Foreskin keratinocyte (primary cell): ENCODE measurements at places on chromosomes 11 and 22. TPM values are rescaled to one million over a fixed set of nuclear protein-coding genes. Genes with fewer than 3 reads are reported as not detected.

GRCh38 chr11:102244681-102245409 is 72.4 kb upstream of the BIRC3 start:
- peak; percentile 67 for DNase-seq

- no peak for DNase-seq
Measured at GRCh38 chr11:65169164-65169641, 830 bp upstream of the SPDYC start.

DNA sequence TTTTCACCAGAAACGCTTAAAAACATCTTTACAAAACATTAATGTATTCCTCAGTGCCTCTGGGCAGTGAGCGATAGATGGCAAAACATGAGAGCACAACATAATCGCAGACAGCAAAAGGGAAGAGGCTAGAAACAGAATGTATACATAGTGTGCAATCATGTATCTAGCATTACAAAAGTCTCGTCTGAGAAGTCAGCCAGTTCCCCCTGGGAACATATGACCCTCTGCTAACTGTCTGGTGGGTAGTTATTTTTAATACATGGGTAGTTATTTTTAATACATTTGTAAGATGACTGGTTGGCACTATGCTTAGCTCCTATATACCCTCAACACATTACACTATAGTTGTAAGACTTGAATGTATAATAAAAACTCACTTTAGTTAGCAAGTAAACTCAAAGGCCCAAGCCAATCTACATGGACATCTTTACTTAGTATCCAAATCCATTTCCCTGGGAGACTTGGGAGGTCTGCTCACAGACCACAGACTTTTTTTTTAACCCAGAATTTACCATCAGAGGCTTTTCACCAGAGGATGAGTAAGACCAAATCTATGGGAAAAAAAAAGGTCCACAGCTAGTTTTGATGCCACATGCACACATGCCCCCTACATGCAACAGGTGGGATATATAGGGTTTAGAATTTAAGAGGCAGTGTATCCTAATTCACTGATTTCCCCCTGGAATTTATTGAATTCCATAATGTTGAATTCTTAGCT is 71.7 kb downstream of the AMBRA1 start:
- DNase-seq = no peak

DNA sequence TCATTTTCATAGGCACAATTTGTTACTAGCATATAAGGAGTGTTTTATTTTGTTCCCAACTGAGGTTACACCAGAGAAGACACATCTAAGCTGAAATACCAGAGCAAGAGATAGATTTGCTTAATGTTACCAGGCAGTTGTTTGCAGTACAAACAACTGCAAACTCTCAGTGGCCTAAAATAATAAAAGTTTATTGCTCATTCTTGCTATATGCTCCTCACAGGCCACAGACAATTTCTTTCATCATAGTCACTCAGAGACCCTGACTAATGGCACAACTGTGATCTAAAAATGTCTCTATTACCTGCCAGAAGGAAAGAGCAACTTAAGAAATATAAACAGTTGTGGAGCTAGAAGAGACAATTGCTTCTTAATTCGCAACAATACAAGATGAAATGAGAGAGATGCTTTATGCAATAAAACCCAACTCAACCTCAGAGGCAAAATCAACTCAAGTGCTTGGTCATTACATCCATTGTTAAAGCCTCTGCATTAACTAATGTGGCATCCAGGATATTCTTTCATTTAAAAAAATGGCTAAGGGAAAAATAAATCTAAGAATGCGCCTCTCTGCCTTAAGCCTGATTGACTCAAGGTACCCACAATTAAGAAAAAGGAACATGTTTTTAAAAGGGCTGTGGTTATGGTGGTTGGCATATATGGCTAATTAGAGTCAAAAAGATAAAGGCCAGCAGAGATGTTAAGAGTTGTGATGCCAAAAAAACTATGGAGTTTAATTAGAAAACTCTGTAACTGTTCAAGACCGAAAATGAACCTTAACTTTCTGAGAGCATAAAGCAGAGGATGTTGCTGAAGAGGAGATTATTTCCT is 103.7 kb downstream of the CD44 start:
- no peak for DNase-seq

GRCh38 chr11:72716290-72716689 is 35.9 kb downstream of the ARAP1 start:
- no peak for DNase-seq

Gene OR5B2
- not detected in 2 replicates for polyA plus RNA-seq
